ENCODE measurements at places on chromosomes 7 and 10.

- DNase-seq = peak; percentile 40
Measured at GRCh38 chr7:123355576-123356190, 155.9 kb upstream of the SLC13A1 start.

GRCh38 chr7:30559611-30560010, 35.1 kb upstream of the GARS1 start:
- no peak for DNase-seq

GRCh38 chr10:44044549-44044948, 340.3 kb downstream of the CXCL12 start:
- no peak for DNase-seq

GRCh38 chr10:12321641-12322040, 27.7 kb upstream of the CAMK1D start:
- DNase-seq = no peak

DNA sequence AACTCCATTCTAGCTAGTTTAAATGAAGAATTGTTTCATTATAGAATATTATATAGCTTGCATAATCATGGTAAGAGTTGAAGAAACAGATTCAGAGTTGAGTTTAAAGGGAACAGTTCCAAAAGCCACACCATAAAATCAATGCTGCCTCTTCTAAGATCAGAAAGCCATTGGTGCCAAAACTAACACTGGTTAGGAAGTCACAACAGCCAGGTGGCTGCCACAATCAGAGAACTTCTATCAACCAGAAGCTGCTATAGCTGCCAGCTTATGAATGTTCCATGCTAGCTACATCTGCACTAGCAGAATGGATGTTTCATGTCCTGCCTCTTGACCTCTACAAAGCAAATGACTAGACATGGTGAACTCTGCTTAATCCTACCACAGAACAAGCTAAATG, 583.1 kb upstream of the LRRN3 start:
- DNase-seq = no peak

GRCh38 chr10:76001019-76001418, 569.6 kb downstream of the LRMDA start:
- no peak for DNase-seq

- DNase-seq = no peak
Measured at GRCh38 chr10:43046288-43046991, 30.4 kb upstream of the RET start.

DNA sequence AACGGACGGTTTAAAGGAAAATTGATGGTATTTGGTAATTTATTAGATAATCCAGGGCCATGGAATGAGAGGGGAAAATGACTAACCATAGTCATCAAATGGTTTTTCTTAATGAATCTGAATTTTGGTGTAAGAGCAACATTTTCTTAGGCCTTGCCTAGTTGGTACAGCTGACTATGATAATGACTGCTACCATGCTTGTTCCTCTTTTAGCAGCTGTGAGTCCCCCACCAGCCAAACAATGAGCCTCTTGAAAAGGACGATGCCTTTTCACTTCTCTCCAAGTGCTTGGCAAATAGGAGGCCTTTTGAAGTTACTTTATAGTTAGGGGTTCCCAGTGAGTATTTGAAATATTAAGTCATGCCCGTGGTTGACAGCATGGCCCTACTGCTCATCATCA, 53.0 kb downstream of the TRUB1 start:
- no peak for DNase-seq

- DNase-seq = no peak
Measured at GRCh38 chr10:116909307-116909706, 60.0 kb downstream of the ENO4 start.

DNA sequence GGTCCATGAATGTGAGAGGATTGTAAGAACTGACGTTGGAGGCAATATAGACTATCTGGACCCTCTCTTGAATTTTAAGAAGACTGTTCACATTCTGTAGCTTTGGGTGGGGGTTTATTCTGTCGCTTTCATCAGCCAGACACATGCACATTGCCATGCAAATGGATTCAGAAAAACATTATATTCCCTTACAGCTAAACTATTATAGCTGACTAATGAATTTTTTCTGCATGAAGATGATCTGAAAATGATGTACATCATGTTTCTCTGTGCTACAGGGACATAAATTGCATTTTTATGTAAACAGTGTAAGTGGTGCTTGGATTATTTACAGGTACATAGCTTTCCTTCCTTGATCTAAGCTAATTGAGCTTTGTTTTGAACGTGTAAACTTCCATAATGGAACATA, 1.5 kb downstream of the MET start:
- DNase-seq = no peak

DNA sequence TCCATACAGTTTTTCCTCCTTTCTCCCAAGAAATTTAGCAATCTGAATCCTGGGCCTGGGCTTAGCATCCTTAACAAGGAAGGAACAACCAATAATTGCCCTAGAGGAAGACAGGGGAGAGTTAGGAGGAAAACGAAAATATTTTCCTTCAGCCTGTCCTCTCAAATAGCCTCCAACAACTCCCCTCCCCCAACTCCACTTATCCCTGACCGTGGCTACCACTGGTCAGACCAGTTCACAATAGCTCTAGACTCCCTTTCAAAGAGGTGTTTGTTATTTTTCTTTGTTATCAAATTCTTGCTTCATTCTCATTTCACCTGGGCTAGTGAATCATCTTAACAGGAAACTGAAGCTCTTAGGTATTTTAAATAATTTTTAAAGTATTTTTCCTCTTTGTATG, 114.1 kb downstream of the CPED1 start:
- DNase-seq = no peak

- DNase-seq = no peak
Measured at GRCh38 chr7:23618241-23618640, 21.1 kb downstream of the CCDC126 start.

- DNase-seq = no peak
Measured at GRCh38 chr7:17301471-17302456, 3.3 kb downstream of the AHR start.

DNA sequence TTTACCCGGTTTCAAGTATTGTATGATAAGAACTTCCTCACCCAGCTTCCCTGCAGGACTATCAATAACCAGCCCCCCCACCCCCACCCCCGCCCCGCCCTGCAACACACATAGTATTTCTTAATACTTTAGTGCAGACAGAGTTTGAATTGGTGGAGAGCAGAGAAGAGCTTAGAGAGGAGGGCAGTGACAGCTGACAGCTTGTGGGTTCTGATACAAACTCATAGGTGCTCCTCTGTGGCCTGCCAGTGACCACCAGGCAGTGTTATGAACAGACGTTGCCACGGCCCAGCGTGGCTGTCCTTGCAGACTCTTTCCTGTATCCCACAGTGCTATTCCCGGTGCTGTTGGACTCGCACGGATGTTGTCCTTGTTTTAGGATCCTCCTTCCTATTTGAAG, 186.9 kb upstream of the ADO start:
- no peak for DNase-seq

DNA sequence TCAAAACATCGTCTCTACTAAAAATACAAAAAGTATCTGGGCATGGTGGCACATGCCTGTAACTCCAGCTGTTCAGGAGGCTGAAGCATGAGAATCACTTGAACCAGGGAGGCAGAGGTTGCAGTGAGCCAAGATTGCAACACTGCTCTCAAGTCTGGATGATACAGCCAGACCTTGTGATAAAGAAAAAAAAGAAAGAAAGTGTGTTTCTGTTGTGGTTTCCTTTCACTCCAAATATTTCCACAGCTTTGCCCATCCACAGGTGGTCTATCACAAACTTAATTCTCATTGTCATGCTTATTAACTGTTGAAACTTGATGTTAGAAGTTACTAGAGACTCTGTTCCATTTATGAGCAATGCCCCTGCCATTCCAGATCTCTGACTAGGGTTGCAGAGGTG, 316.0 kb upstream of the SEMA3C start:
- DNase-seq = no peak

GRCh38 chr7:151512353-151512752, 7.3 kb downstream of the RHEB start:
- DNase-seq = no peak

DNA sequence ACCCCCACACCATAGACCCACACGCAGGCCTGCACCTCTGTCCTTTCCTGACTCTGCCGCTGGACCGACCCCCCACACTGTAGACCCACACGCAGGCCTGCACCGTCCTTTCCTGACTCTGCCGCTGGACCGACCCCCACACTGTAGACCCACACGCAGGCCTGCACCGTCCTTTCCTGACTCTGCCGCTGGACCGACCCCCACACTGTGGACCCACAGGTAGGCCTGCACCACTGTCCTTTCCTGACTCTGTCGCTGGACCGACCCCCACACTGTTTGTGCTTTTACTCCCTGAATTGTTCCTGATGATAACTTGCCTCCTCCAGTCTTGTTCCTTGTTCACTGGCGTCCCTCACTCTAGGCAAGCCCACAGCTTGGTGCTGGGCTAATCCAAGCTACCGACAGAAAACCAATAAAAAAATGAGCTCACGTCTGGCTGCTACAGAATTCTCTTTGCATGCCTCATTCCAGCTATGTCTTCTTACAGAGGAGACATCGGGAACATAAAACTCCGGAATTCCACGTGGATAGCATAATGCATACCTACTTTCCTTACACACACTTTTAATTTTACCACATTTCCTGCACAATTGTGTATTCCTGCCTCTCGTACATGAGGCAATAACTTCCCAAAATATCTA, 494.3 kb downstream of the PTPRN2 start:
- DNase-seq = no peak

DNA sequence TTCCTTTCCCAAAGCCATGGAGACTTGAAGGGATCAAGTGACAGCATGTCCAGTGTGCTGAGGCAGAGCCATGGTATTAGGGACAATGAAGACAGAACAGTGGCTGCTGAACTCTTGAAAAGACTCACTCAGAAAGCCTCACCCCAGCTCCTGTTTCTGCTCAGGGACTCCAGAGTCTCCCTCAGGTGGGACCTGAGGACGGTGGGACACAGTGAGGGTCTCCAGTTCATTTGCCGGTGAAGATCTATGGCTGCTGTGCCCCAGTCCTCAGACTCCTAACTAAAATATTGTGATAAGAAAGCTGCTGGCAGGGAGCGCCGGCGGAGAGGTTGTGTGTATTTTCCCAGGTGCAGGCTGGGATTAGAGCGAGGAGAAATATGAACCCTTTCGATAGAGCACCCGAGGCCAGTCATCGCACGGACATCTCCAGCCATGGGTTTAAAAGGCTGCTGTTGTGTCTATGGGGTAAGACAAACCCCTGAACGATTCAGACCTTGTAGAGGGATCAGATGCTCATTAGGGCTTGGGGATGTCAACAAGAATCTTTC, 57.2 kb downstream of the C7orf25 start:
- peak; percentile 41 for DNase-seq

DNA sequence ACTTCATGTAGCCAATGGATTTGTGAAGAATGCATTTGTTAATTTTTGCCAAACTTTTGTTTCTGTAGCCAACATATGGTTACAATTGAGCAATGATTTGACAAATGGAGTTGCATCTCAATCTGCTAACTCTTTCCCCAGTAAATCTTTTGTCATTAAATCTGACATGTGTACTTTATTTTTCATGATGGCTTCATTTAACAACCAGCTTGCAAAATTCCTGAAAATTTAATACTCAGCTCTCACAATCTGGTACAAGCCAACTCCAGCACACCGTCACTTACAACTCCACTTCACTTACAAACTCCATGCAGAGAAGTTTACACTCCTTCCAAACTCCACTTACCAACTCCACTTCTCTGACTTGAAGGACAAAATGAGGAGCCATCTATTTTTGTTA, 26.5 kb upstream of the HIBADH start:
- no peak for DNase-seq

DNA sequence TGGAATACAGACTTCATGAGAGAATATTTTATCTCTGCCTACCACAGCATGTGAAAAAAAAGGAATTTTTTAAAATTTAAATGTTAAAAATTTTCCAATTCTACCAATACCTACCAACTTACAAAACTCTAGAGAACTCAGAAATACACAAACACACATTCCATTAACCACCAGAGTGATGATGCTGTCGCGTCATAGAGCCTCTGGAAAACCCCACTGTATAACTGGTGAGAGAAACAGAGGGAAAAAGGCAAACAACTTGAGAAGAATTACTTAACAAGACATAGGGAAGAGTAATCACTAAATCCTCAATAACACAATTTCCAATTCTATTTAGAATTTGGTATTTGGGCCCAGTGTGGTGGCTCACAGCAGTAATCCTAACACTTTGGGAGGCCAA, 6.2 kb upstream of the SPOCK2 start:
- no peak for DNase-seq
